ENCODE measurements at places on chromosomes 12 and 14.

- DNase-seq: no peak
Measured at GRCh38 chr12:58204071-58204470, 262.7 kb downstream of the ATP23 start.

GRCh38 chr14:92987713-92988510 is 65.0 kb downstream of the CHGA start:
- no peak for DNase-seq

GRCh38 chr14:96722736-96723135 is 74.4 kb upstream of the VRK1 start:
- no peak for DNase-seq

- no peak for DNase-seq
Measured at GRCh38 chr14:79325557-79325956, 885.7 kb downstream of the DIO2 start.

GRCh38 chr12:91215940-91216454 is 33.4 kb upstream of the DCN start:
- no peak for DNase-seq

DNA sequence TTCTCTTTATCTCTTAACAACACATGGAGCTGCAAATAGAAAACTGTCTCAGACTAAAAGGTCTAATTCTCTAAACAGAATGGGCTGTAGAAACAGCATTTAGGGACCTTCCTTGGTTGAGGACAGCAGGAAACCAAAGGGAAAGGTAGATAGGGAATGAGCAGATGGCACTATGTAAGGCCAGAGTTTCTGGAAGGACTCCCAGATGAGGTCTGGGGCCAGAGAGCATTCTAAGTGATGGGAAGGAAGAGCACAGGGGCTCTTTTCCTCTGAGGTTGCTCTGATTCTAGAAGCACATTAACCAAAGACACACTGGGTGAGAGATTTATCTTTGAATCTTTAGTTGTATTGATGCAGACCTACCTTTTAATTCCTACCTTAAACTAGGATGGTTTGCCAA is 79.4 kb downstream of the TPH2 start:
- DNase-seq: no peak

- DNase-seq: no peak
Measured at GRCh38 chr14:90968025-90968424, 92.4 kb downstream of the RPS6KA5 start.

- no peak for DNase-seq
Measured at GRCh38 chr14:34548472-34548981, 9.0 kb upstream of the EAPP start.

DNA sequence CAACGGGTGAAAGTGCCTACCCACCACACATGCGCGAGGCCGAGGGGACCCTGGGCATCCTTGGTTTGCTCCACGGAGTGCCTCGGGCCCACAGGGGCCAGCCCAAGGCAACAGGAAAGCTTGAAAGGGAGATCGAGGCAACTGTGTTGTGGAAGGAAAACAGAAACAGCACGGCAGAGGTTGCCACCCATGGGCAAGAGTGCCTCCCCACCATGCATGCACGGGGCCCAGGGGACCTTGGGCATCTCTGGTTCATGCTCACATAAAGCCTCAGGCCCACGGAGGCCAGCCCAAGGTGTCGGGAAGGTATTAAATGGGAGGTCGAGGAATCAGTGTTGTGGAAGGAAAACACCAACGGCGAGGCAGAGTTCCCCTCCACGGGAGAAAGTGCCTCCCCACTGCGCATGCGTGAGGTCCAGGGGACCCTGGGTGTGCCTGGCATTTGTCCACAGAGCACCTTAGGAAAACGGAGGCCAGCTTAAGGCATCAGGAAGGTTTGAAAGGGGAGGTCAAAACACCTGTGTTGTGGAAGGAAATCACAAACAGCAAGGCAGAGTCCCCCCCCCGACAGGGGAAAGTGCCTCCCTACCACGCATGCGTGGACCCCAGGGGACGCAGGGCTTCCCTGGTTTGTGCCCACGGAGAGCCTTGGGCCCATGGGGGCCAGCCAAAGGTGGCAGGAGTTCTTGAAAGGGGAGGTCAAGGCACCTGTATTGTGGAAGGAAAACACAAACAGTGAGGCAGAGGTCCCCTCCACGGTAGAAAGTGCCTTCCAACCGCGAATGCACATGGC is 367.3 kb downstream of the ALG10 start:
- DNase-seq: no peak

- no peak for DNase-seq
Measured at GRCh38 chr12:1800401-1801302, 19.7 kb upstream of the LRTM2 start.

GRCh38 chr12:53172352-53172751 is 8.2 kb upstream of the ZNF740 start:
- no peak for DNase-seq
